HFFc6 (cell line): ENCODE measurements at places on chromosomes 1 and 21.
A peak's percentile ranks its signal among the peaks of the same experiment; 100 is the strongest.

- DNase-seq = no peak
These were observed 102.7 kb downstream of the CRYAA start for GRCh38 chr21:43271452-43272020.

GRCh38 chr1:111837393-111837792 lies 81.7 kb downstream of the DDX20 start:
- no peak for DNase-seq

DNA sequence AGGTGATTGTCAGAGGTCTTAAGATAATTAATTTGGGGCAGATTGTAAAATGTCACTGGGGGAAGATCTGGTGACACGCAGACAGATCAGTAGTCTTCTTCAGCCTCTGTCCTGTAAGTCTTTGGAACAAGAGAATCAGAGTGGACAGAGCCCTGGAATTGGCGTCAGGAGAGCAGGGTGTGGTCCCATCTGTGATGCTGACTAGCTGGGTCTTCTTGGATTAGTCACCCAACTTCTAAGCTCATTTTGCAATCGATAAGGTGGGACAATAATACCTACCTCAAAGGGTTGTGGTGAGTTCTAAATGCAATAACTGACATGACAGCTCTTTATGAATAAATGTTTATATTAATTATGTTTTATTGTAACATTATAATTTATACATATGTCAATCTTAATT lies 4.8 kb downstream of the FASLG start:
- no peak for DNase-seq

- DNase-seq = no peak
These were observed 315.0 kb upstream of the CAMK1G start for GRCh38 chr1:209268479-209268878.

DNA sequence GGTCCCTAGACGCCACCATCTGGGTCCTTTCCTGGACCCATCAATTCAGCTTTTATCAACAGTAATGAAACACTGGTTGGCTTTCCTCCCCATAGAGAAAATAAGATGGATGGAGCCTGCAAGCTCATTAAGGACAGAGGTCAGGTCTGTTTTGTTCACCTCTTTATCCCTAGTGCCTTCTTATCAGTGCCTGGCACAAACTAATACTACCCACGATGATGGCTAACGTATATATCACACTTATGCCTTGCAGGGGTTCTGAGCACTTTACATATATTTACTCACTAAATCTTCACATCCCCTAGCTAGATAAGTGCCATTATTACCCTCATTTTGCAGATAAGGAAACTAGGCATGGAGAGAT lies 5.1 kb upstream of the UBXN10 start:
- no peak for DNase-seq

DNA sequence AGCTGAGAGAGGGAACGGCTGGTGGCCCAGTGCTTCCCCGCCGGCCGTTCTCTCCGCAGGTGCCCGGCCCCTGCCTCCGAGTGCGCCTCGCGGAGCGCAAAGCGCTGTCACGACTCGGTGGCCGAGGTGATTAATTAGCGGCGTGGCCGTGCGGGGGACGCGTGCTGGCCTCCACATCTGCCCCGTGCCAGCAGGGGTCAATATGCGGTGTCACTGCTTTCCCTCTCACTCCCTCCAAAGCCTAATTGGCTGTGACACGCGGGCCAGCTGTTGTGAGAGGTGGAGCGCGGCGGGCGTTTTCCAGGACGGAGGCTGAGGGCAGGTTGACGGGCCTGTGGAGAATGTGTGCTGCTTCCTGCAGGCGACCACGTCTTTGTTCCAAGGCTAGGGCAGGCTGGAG lies 239.0 kb downstream of the LMX1A start:
- no peak for DNase-seq

GRCh38 chr1:197808880-197809279 lies 33.6 kb upstream of the DENND1B start:
- DNase-seq = no peak

- no peak for DNase-seq
These were observed 7.1 kb upstream of the GPX7 start for GRCh38 chr1:52595061-52595460.

DNA sequence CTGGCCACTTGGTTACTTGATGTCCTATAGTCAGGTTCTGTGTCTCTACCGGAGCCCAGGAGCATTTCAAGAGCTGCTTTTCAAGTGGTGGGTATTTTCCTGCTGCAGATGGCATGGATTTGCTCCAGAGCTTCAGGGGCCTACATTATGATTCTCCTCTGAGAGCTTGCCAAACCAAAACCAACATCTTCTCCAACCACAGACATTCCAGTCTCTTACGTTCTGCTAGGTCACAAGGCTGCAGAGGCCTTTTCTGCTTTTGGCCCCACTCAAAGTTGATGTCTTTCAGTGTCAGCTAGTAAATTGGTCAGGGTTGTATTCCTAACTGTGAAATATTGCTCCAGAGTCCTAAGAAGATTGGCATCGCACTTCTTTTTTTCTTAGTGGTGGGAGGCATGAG lies 14.7 kb upstream of the AQP10 start:
- no peak for DNase-seq

- DNase-seq = no peak
These were observed 21.7 kb downstream of the DOP1B start for GRCh38 chr21:36178349-36178748.

DNA sequence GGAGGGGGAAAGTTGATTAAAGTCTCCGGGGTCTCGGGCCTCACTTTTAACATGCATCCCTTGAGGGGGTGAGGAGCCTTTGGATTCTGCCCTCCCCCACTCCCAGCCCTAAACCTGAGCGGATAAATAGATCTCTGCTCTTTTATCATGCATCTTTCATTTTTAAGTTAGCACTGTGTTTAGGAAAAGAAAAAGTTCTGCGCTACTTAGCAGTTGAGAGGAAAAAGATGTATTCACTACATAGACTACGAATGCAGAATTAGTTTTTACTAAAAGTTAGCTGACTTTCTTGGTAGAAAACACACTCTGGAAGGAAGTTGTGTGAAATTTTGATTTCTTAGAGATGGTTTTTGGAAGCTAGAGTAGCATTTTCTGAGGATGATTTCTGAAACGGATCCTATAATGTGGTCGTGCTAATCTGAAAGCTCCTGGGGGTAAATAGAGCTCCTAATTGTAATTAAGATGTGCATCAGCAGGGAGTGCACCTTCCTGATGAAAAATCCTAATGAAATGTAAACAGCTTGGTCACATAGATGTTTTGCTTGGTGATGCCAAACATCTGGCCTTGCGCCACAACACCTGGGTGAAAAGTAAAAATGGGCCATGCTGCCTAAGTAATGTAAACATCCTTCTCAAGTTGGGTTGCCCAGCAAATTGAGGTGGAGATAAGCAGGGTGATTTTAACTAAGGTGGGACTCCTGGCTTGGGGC lies 1.8 kb downstream of the ROR1 start:
- DNase-seq = no peak

GRCh38 chr1:201391651-201392511 lies 7.2 kb downstream of the LAD1 start:
- no peak for DNase-seq

DNA sequence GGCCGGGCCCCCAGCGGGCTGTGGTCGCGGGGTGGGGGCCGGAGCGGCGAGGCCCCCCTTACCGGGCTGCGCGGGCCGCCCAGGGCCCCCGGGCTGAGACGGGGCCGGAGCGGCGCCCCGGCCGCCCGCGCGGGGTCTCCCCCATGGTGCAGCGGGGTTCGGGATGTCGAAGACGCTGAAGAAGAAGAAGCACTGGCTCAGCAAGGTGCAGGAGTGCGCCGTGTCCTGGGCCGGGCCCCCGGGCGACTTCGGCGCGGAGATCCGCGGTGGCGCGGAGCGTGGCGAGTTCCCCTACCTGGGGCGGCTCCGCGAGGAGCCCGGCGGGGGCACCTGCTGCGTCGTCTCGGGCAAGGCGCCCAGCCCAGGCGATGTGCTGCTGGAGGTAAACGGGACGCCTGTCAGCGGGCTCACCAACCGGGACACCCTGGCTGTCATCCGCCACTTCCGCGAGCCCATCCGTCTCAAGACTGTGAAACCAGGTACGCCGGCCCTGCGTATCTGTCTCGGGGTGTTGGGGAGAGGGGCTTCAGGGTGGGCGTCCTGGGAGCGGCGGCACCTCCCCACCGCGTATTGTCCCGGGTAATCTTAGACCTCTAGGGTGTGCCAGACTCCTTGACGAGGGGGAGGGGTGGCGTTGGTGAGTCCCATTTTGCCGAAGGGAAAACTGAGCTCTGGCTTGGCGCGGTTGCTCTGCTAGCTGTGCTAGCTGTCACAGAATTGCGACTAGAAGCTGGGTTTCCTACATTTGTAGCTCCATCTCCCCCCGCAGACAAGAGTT lies 745 bp downstream of the MAGI3 start:
- peak; percentile 6 for DNase-seq

DNA sequence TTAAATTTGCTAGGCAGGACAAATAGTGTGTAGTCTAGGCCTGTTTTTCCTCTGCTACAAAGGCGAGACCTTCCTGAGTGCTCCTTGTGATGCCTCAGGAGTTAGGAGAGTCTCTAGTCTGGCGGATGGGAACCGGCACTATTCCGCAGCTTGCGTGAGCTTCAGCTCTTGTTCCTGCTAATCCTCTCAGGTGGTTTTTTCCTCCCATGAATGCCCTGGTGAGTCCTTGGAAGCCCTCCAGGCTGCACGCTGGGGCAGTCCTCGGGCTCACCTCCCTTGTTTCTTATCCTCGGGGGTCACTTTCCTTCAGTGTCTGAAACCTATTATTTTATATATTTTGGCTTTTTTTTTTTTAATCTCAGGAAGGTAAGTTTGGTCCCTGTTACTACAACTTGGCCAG lies 28.2 kb downstream of the UTS2 start:
- DNase-seq = no peak

- DNase-seq = no peak
These were observed 66.6 kb downstream of the NAV1 start for GRCh38 chr1:201605385-201606010.

- DNase-seq = no peak
These were observed 1.6 kb downstream of the CD84 start for GRCh38 chr1:160577671-160578070.

DNA sequence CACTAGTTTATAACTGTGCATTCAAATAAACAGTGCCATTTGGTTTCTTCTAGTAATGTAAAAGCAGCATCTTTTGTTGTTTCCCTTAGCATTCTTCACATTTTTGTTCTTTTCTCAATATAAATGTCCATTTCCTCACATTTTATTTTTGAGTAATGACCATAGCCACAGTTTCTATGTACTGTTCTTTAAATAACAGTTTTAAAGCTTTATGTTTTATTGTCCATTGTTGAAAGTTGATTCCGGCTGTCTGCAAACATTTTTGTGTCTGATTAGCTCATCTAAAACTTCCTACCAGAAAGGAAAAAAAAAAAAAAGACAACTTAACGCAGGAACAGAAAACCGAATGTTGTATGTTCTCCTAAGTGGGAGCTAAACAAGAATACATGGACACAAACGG lies 139.7 kb downstream of the MAGI3 start:
- DNase-seq = no peak
